Testis (tissue), 5 donors: ENCODE measurements at places on chromosomes 3 and 15. TPM values are rescaled to one million over a fixed set of nuclear protein-coding genes. Genes with fewer than 3 reads are reported as not detected.

- H3K36me3 ChIP-seq, result no peaks in the 10 kb centered on the region
- no peak overlapping the region for H3K27ac ChIP-seq
Observed at GRCh38 chr3:9721700-9722060, 9.9 kb upstream of the BRPF1 start.

- H3K27me3 ChIP-seq, result no peaks in the 10 kb centered on the region
- H3K27ac ChIP-seq, result no peak overlapping the region
- peaks cover 11% of the 10 kb centered on the region for H3K4me1 ChIP-seq
- no peak for DNase-seq
Observed at GRCh38 chr3:156519758-156520162, 35.2 kb downstream of the SSR3 start.

- no peak overlapping the region for H3K4me3 ChIP-seq
- no peak for DNase-seq
- H3K27me3 ChIP-seq, result no peaks in the 10 kb centered on the region
- no peak overlapping the region for H3K27ac ChIP-seq
- H3K36me3 ChIP-seq, result no peaks in the 10 kb centered on the region
Observed at GRCh38 chr3:155026999-155027591, 53.0 kb upstream of the MME start.

DNA sequence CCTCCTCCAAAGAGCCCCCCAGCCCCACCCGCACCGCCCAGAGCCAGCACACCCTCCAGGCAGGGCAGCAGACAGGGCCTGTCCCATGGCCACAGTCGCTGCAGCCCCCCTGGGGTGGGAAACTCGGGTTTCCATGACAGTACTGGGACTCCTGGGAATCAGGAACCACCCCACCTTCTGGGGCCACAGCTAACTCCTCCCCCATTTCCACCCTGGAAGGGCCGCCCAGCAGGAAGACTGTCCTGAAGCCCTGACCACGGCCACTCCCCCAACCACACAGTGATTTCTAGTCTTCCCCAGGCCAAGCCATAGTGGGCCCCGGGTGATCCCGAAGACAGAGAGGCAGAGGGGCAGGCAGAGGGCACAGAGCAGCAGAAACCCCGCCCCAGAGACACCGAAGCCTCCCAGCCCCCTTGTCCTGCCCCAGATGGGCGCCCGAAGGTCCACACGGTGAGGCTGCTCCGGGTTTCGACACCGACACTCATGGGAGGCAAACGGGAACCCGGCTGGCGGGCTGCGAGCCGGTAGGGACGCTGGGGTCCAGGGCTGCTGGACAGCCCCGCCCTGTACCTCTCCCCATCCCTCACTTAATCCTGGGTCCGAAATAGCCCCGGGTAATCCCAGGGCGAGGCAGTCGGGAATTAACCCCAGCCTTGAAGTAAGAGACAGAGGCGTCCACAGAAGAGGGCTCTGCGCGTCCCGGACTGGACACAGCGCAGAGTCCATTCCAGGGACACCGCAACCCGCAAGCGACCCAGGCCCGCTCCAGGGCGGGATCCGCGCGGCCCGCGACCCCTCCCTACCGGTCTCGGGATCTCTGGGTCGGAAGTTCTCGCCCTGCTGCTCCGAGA is 138.4 kb downstream of the NUP210 start:
- no peaks in the 10 kb centered on the region for H3K36me3 ChIP-seq
- peak overlapping the region; percentile 51 for H3K4me3 ChIP-seq

GRCh38 chr3:1908651-1909445 is 189.8 kb upstream of the CNTN4 start:
- no peaks in the 10 kb centered on the region for H3K4me1 ChIP-seq
- no peaks in the 10 kb centered on the region for H3K36me3 ChIP-seq
- H3K4me3 ChIP-seq, result no peak overlapping the region
- no peak for DNase-seq
- no peaks in the 10 kb centered on the region for H3K27me3 ChIP-seq
- no peak overlapping the region for H3K27ac ChIP-seq

GRCh38 chr3:171991166-171991565 is 48.2 kb upstream of the FNDC3B start:
- no peak for DNase-seq
- H3K4me1 ChIP-seq, result no peaks in the 10 kb centered on the region
- H3K27me3 ChIP-seq, result no peaks in the 10 kb centered on the region
- no peaks in the 10 kb centered on the region for H3K36me3 ChIP-seq

- no peak for DNase-seq
- no peaks in the 10 kb centered on the region for H3K4me1 ChIP-seq
- H3K4me3 ChIP-seq, result no peak overlapping the region
- H3K27me3 ChIP-seq, result no peaks in the 10 kb centered on the region
- H3K27ac ChIP-seq, result no peak overlapping the region
Observed at GRCh38 chr15:64478863-64479262, 18.5 kb downstream of the ZNF609 start.

GRCh38 chr15:66760968-66761725 is 59.1 kb downstream of the SMAD6 start:
- H3K27me3 ChIP-seq, result no peaks in the 10 kb centered on the region
- no peaks in the 10 kb centered on the region for H3K36me3 ChIP-seq
- no peak overlapping the region for H3K4me3 ChIP-seq
- H3K4me1 ChIP-seq, result peaks cover 27% of the 10 kb centered on the region
- DNase-seq, result no peak

- no peak for DNase-seq
- H3K36me3 ChIP-seq, result no peaks in the 10 kb centered on the region
- H3K27ac ChIP-seq, result no peak overlapping the region
- no peaks in the 10 kb centered on the region for H3K4me1 ChIP-seq
Observed at GRCh38 chr15:80115021-80115420, 37.8 kb upstream of the FAH start.

DNA sequence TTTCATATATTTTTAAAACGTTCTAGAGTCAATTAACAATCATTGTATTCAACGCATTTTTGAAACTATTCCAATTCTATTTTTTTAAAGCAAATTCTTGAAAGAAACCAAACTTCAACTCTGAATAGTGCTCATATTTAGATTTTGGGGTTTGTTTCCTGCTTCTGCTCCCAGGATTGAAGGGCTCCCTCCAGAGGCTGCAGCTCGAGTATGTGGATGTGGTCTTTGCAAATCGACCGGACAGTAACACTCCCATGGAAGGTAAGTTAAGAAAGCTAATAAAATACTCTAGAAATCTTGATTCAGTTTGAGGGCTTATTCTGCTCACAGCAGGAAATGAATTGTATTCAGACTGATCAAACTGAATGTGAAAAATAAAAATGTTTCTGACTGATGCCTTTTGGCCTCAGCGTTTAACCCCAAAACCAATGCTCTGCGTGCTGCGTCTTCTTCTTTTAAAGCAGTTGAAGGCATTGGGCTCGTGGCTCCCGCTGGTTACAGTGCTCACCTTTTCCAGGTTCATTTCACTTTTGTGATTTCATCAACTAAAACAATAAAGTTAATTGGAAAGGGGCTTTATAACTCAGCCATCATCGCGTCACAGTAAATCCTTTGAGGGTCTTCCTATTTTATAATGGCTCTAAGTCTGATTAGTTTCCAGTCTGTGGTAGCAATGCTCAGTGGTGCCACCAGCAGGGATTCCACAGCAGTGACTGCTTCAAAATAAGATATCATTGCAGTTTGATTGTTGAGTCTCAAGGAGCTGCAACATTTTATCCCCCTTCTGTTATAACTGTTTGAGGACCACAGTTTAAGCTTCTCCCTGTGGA is 80.1 kb downstream of the SSR3 start:
- peak; percentile 40 for DNase-seq
- H3K27ac ChIP-seq, result no peak overlapping the region
- H3K4me1 ChIP-seq, result peaks cover 6% of the 10 kb centered on the region
- H3K4me3 ChIP-seq, result no peak overlapping the region

The ZSCAN29 gene
- polyA plus RNA-seq, result 62.5 TPM

The PLA2G4D gene
- 0.11 TPM for polyA plus RNA-seq

The B3GNT5 gene
- 18.3 TPM for polyA plus RNA-seq

The CPEB1 gene
- 60.8 TPM for polyA plus RNA-seq

The IQCF2 gene
- polyA plus RNA-seq, result 65.9 TPM

The CHRNA7 gene
- polyA plus RNA-seq, result 6.2 TPM
